Progenitor cell of endocrine pancreas (in vitro differentiated cells): ENCODE measurements at places on chromosomes 1 and 21. TPM values are rescaled to one million over a fixed set of nuclear protein-coding genes. Genes with fewer than 3 reads are reported as not detected.

The MAPKAPK2 gene
- total RNA-seq: 60.8 and 64.9 TPM in 2 replicates

The MPZ gene
- 4.4 and 4.5 TPM in 2 replicates for total RNA-seq

The DMRTA2 gene
- 0.20 TPM in 1 of 2 replicates, not detected in the other for total RNA-seq

The HSD3B1 gene
- not detected in 2 replicates for total RNA-seq

The OR2T10 gene
- total RNA-seq: not detected in 2 replicates

The ALX3 gene
- total RNA-seq: 2.8 and 3.7 TPM in 2 replicates

The NPL gene
- 1.6 and 2.0 TPM in 2 replicates for total RNA-seq

DNA sequence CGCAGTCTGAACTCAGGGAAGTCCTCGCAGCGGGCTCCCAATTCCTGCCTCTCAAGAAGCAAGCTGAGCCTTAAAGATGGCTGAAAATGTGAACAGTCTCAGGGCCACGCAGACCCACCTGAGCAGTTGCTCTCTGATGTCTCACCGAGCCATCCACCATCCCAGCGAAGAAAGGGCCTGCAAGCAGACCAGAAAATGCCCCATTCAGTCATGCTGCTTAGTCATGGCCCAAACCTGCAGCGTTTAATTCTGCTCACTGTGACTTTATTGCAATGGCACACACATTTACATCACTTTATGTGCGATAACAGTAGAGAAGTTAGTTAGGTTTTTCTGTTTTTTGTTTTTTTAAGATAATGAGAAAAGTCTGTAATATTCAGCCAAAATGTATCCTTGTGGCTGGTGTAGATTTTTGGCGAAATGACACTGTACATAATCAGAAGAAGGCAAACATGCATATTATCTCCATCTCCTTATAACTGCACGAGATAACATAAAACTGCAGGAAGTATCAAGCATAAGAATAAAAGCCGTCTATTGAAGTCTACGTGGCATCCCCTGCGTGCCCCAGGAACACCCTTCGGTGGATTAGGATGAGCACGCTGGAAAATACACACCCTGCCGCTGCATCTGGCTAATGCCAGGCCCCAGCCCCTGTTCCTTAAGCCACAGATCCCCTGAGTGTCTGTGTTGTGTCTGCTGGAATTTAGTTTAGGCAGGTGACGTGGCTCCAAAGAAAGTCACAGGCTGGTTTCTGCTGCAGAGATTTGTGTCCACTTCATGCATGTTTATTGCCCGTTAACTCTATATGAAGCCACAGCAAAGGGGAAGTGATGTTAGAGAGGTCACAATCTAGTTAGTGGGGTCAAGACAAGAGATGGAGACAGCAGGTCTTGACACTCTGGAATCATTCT is 119.8 kb upstream of the IRF2BP2 start:
- no peak for DNase-seq
- no peak overlapping the region for H3K27ac ChIP-seq
- H3K36me3 ChIP-seq: no peaks in the 10 kb centered on the region
- no peak overlapping the region for H3K4me3 ChIP-seq
- peaks cover 40% of the 10 kb centered on the region for H3K4me1 ChIP-seq

DNA sequence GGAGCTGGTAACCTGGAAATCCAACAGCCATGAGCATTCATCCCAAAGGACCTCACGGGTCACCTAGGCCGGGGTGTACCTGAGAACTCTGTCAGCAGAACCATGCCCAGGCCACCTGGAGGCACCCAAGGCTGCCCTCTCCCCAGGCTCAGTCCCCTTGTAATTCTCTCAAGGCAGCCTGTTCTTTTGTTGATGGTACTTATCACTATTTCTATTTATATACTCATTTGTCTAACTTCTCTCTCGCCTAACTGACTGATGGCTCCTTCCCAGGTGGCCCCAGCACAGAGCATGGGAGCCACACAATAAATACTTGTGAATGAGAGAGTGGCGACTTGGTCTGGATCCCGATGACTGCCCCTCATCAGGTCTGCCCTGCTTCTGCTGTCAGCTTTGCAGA is 16.7 kb downstream of the CASP9 start:
- no peaks in the 10 kb centered on the region for H3K27me3 ChIP-seq
- no peak for DNase-seq
- no peak overlapping the region for H3K4me3 ChIP-seq
- no peak overlapping the region for H3K27ac ChIP-seq
- peaks cover 12% of the 10 kb centered on the region for H3K36me3 ChIP-seq
- peaks cover 6% of the 10 kb centered on the region for H3K4me1 ChIP-seq

GRCh38 chr1:161381707-161382106 is 14.0 kb upstream of the CFAP126 start:
- no peaks in the 10 kb centered on the region for H3K4me1 ChIP-seq
- no peak for DNase-seq
- H3K36me3 ChIP-seq: no peaks in the 10 kb centered on the region
- H3K27ac ChIP-seq: no peak overlapping the region
- no peak overlapping the region for H3K4me3 ChIP-seq

- peaks cover 4% of the 10 kb centered on the region for H3K27me3 ChIP-seq
- peaks cover 21% of the 10 kb centered on the region for H3K4me1 ChIP-seq
- H3K36me3 ChIP-seq: peaks cover 6% of the 10 kb centered on the region
- H3K4me3 ChIP-seq: no peak overlapping the region
These were observed 3.8 kb downstream of the PRDM2 start for GRCh38 chr1:13703558-13704490.

- no peak overlapping the region for H3K27ac ChIP-seq
- no peaks in the 10 kb centered on the region for H3K4me1 ChIP-seq
- H3K36me3 ChIP-seq: no peaks in the 10 kb centered on the region
- no peaks in the 10 kb centered on the region for H3K27me3 ChIP-seq
- H3K4me3 ChIP-seq: no peak overlapping the region
These were observed 290.1 kb downstream of the DUSP10 start for GRCh38 chr1:221451741-221452140.

DNA sequence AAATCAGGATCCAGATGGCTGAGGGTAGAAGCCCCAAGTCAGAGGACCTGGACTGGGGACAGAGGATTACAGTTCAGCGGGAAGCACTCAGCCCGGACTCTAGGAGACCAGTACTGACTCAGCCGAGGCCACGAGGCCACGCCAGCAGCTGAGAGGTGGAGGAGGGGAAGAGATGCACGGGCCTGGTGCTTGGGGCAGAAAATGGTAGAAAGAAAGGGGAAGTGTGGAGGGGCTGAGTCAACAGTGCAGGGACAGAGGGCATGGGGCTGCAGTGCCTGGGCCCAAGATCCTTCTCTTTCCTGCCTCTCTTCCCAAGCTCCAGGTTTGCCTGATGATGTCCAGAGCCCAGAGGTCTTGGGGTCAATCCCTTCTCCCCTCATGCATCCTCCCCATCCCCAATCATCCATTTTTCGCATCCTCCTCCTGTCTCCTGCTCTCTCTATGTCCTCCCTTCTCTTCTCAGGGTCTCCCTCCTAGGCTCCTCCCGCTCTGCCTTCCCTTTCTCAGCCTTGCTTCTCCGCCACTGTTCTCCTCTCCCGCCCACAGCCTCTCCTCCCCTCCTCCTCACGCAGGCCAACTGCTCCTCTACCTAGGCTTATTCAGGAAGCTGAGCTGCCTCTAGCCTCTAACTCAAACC is 7.7 kb downstream of the ARHGEF2 start:
- H3K27ac ChIP-seq: peak overlapping the region; percentile 71
- no peak for DNase-seq
- peaks cover 12% of the 10 kb centered on the region for H3K36me3 ChIP-seq
- H3K4me1 ChIP-seq: peaks cover 52% of the 10 kb centered on the region
- no peak overlapping the region for H3K4me3 ChIP-seq
- no peaks in the 10 kb centered on the region for H3K27me3 ChIP-seq

DNA sequence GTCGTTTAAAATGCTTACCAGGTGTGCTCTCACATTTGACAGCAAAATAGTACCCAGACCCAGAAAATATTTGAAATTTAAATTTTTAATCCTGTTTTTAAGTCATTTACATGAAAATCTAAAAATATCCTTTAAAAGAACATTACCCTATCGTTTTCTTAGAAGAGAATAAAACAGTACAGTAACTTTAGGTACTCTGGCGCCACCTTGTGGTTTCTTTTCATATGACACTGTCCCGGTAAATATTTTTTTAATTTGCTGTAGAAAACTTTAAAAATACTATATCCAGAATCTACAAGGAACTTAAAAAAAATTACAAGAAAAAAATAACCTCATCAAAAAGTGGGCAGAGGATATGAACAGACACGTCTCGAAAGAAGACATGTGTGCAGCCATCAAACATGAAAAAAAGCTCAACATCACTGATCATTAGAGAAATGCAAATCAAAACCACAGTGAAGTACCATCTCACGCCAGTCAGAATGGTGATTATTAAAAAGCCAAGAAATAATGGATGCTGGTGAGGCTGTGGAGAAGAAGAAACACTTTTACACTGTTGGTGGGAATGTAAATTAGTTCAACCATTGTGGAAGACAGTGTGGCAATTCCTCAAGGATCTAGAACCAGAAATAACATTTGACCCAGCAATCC is 129.2 kb downstream of the RGS21 start:
- no peak overlapping the region for H3K27ac ChIP-seq
- DNase-seq: peak; percentile 39

- H3K36me3 ChIP-seq: peaks cover 3% of the 10 kb centered on the region
- no peak for DNase-seq
- no peaks in the 10 kb centered on the region for H3K4me1 ChIP-seq
- peaks cover 3% of the 10 kb centered on the region for H3K27me3 ChIP-seq
- no peak overlapping the region for H3K4me3 ChIP-seq
- H3K27ac ChIP-seq: peak overlapping the region; percentile 56
These were observed 45.2 kb downstream of the TMCO4 start for GRCh38 chr1:19754482-19754881.

DNA sequence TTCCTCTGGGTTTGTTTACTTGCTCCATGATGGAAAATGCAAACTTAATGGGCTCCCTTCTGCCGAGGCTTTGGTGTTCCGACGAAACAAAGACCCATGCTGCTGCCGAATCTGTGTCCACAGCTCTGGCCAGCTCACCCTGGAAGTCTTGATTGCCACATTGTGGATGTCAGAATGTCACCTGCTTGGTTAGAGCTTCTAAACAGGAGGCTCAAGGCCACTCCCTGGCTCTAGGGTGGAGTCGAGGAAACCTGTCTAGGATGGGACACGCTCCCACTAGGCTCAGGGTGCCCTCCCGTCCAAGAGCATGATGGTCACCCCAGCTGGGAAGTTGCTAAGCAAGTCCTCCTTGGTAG is 279.3 kb upstream of the VAMP3 start:
- H3K27me3 ChIP-seq: no peaks in the 10 kb centered on the region
- DNase-seq: no peak
- H3K4me3 ChIP-seq: no peak overlapping the region
- H3K36me3 ChIP-seq: no peaks in the 10 kb centered on the region
- H3K4me1 ChIP-seq: peaks cover 4% of the 10 kb centered on the region
- no peak overlapping the region for H3K27ac ChIP-seq

DNA sequence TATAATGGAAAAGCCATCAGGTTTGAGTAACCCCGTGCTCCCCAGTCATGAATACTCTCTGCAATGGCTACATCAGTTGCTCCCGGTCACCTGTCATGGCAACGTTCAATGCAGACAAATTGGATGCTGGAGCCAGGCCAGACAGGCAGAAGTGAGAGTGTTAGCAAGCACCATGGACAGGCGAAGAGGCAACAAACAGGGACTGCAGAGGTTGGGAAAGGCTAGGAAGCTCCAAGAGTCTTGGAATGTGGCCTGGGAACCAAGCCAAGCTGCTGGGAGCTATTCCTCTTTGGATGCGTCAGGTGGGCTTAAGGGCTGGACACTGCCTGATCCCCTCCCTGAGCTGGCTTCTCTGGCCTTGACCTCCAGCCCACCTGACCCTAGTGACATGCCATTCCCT is 102.9 kb downstream of the ACTL8 start:
- H3K4me1 ChIP-seq: no peaks in the 10 kb centered on the region
- H3K4me3 ChIP-seq: no peak overlapping the region
- H3K36me3 ChIP-seq: no peaks in the 10 kb centered on the region
- H3K27ac ChIP-seq: no peak overlapping the region
- no peak for DNase-seq
- peaks cover 10% of the 10 kb centered on the region for H3K27me3 ChIP-seq

- H3K4me3 ChIP-seq: no peak overlapping the region
- no peak overlapping the region for H3K27ac ChIP-seq
- H3K27me3 ChIP-seq: no peaks in the 10 kb centered on the region
- peaks cover 5% of the 10 kb centered on the region for H3K4me1 ChIP-seq
These were observed 77.6 kb downstream of the POU2F1 start for GRCh38 chr1:167298325-167298724.

- no peaks in the 10 kb centered on the region for H3K36me3 ChIP-seq
- peaks cover 57% of the 10 kb centered on the region for H3K27me3 ChIP-seq
- DNase-seq: no peak
These were observed 14.6 kb upstream of the PKP1 start for GRCh38 chr1:201268604-201269151.

DNA sequence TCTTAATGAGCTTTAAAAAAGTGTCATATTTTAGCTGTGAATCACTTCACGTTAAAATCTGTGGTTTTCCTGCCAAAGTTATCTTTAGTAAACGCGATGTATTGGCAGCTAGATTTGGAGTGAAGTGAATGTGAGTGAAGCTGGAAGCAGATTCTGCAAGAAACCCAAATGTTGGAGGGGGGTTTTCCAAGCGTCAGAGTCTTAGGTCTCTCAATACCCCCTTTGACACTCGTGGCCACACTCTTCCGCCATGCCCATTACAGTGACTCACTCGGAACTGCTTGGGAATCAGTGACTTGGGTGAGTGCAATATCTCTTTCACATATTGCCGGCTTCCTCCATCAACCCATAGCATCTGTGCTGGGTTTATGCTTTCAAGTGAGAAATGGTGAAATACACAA is 17.5 kb downstream of the B3GALT5 start:
- H3K4me3 ChIP-seq: no peak overlapping the region
- no peaks in the 10 kb centered on the region for H3K36me3 ChIP-seq
- no peak overlapping the region for H3K27ac ChIP-seq
- peaks cover 3% of the 10 kb centered on the region for H3K4me1 ChIP-seq
- peaks cover 4% of the 10 kb centered on the region for H3K27me3 ChIP-seq
- DNase-seq: no peak

DNA sequence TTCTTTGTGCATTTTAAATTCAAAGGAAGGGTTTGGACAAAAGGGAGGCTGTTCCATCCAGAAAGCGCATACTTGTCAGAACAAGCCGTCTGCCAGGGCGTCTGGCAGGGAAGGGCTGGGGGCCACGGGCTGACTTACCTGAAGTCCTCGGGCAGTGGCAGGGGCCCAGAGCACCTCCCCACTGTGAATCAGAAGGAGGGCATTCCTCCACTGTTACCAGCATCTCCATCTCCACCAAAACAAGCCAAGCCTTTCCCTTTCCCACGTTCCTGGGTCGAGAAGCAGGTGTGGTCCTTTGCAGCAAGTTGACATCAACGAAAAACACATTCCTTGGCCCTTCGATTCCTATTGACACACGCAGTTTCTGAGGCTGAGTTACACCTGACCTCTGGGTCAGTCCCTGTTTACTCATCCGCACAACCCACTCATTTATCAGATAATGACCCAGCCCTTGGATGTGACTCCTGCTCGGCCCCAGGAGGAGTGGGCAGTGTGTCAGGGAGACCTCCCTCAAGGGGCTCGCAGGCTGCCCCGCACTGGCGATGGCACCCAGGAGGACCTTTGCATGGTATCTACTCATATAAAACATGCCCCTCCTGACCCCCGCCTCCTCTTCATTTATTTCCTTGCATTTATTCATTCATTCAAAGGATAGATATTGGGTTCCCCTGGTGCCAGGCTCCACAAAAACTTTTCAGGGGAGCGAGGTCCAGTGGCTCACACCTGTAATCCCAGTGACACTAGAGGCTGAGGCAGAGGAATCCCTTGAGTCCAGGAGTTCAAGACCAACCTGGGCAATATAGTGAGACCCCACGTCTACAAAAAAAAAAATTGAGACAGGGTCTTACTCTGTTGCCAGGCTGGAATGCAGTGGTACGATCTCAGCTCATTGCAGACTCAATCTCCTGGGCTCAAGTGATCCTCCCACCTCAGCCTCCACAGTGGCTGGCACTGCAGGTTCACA is 60.2 kb downstream of the TOMM20 start:
- peaks cover 2% of the 10 kb centered on the region for H3K36me3 ChIP-seq
- no peak for DNase-seq
- no peaks in the 10 kb centered on the region for H3K27me3 ChIP-seq
- no peak overlapping the region for H3K4me3 ChIP-seq
- peak overlapping the region; percentile 95 for H3K27ac ChIP-seq

GRCh38 chr1:114040273-114041015 is 61.2 kb downstream of the OLFML3 start:
- DNase-seq: no peak
- peaks cover 38% of the 10 kb centered on the region for H3K4me1 ChIP-seq
- no peak overlapping the region for H3K27ac ChIP-seq
